ENCODE measurements at places on chromosomes 2 and 18. TPM values are rescaled to one million over a fixed set of nuclear protein-coding genes. Genes with fewer than 3 reads are reported as not detected.

DNA sequence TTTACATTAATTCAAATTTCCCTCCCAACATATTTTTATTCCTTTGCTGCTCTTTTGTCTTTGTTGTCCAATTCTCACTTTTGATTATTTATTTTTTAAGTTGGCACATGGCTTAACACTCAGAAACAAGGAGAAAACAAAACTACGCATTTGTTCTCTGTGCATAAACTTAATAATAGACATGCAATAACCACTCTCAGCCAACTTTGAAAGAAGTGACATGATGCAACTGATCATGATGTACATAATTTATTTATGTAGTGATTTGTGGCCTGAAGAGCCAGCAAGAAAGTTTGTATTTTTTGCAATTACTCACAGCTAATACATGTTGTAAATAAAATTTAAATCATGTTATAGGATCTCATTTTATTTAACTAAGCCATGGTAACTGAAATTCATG is 942.8 kb upstream of the PIK3C3 start:
- no peaks in the 10 kb centered on the region for H3K27me3 ChIP-seq
- DNase-seq, result no peak
- H3K36me3 ChIP-seq, result no peaks in the 10 kb centered on the region
- no peak overlapping the region for H3K27ac ChIP-seq
- no peak overlapping the region for H3K4me3 ChIP-seq

GRCh38 chr18:55287935-55288868 is 299.8 kb downstream of the TCF4 start:
- H3K27ac ChIP-seq, result no peak overlapping the region
- H3K4me3 ChIP-seq, result no peak overlapping the region
- no peak for DNase-seq
- H3K4me1 ChIP-seq, result no peaks in the 10 kb centered on the region
- H3K27me3 ChIP-seq, result no peaks in the 10 kb centered on the region

- H3K36me3 ChIP-seq, result no peaks in the 10 kb centered on the region
- no peak for DNase-seq
- H3K27ac ChIP-seq, result no peak overlapping the region
- H3K4me1 ChIP-seq, result no peaks in the 10 kb centered on the region
- no peak overlapping the region for H3K4me3 ChIP-seq
Measured at GRCh38 chr2:236403811-236404210, 139.6 kb upstream of the ASB18 start.

GRCh38 chr18:31648966-31649429 is 35.4 kb downstream of the B4GALT6 start:
- peaks cover 34% of the 10 kb centered on the region for H3K4me1 ChIP-seq
- H3K4me3 ChIP-seq, result no peak overlapping the region
- no peaks in the 10 kb centered on the region for H3K36me3 ChIP-seq
- H3K27me3 ChIP-seq, result no peaks in the 10 kb centered on the region
- no peak for DNase-seq

The GRP gene
- not detected for total RNA-seq

The HOXD13 gene
- not detected for total RNA-seq
